ENCODE measurements at places on chromosomes 6 and 20. TPM values are rescaled to one million over a fixed set of nuclear protein-coding genes. Genes with fewer than 3 reads are reported as not detected.

The MACROD2 gene
- 1.3 TPM for polyA plus RNA-seq

The PRDM13 gene
- not detected for polyA plus RNA-seq

The BNIP5 gene
- not detected for polyA plus RNA-seq

The SLC32A1 gene
- polyA plus RNA-seq: not detected

The CENPB gene
- polyA plus RNA-seq: 47.5 TPM

The ANKRD66 gene
- not detected for polyA plus RNA-seq

The TMC2 gene
- not detected for polyA plus RNA-seq

The ARFGEF3 gene
- polyA plus RNA-seq: 0.27 TPM

The BPI gene
- polyA plus RNA-seq: 0.69 TPM

The ADTRP gene
- polyA plus RNA-seq: 1.6 TPM

DNA sequence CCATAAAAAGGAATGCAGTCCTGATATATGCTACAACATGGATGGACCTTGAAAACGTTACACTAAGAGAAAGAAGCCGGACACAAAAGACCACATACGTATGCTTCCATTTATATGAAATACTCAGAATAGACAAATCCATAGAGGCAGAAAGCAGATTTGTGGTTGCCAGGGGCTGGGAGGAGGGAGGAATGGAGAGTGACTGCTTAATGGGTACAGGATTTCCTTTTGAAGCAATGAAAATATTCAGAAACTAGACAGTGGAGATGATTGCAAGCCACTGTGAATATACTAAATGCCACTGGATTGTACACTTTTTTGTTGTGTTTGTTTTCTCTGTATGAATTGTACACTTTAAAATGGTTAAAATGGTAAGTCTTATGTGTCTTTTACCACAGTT is 29.4 kb upstream of the CDKN1A start:
- DNase-seq: no peak

DNA sequence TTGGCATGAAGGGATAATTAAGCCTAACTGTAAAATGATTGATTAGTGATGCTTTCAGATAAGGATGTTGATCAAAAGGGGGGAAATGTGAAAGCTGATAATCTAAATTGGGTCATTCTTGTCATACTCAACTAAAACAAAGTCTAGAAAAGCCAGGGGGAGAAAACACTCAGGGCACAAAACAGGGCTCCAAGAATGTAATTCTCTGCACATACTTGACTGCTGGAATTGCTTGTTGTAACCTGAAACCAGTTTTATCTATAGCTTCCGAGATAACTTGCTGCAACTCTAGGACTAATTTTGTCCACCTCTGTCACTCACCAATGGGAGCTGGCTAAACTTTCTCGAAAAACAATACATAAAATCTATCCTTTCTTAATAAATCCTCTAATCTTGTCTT is 310.3 kb downstream of the CLVS2 start:
- no peak for DNase-seq

DNA sequence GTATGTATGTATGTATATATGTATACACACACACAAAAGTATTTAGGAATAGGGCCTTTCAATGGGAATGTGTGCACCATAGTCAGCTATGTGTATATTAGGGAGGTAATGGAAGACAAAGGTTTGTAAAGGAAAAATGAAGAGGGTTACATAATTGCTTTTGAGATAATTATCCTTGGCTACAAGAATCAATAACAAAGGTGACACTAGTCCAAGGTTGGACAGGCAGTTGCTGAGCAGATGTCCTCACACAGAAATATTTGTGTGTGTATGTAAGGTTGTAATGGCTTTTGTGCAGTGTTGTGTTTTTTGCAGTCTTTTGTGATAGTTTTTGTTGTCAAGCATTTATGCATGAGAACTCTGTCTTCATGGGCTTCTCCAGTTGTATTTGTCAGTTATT is 157.9 kb upstream of the MARCKS start:
- no peak for DNase-seq

DNA sequence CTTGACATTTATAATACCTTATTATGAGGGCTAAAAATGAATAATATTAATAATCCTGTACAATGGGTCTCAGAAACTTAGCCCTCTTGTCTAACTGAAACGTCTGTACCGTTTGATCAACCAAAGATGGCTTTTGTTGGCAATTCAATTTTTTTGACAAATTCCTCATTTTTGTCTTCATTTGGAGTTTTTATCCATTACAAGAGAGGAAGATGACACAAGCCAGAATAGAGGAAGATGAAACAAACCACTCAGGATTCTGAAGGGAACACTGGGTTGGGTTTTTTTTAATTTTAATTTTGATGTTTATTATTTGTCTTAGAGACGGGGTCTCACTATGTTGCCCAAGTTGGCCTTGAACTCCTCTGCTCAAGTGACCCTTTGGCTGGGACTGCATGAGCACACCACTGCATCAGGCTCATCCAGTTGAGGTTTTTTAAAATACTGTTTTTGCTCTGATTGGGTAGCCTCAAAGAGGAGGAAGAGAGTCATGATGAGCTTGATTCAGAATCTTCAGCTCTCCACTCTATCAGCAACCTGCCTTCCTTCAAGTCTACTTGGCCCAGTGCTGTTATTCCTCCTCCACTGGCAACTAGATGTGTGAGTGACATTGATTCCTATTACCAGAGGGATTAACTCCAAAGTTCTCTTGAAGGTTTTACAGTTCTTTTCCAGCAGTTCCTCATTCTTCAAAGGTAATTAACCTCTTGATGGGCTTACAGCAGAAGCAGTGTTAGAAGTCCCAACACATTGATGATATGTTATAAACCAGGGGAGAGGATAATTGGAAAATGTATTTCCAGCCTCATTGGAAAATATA is 71.3 kb downstream of the ATXN1 start:
- DNase-seq: no peak

DNA sequence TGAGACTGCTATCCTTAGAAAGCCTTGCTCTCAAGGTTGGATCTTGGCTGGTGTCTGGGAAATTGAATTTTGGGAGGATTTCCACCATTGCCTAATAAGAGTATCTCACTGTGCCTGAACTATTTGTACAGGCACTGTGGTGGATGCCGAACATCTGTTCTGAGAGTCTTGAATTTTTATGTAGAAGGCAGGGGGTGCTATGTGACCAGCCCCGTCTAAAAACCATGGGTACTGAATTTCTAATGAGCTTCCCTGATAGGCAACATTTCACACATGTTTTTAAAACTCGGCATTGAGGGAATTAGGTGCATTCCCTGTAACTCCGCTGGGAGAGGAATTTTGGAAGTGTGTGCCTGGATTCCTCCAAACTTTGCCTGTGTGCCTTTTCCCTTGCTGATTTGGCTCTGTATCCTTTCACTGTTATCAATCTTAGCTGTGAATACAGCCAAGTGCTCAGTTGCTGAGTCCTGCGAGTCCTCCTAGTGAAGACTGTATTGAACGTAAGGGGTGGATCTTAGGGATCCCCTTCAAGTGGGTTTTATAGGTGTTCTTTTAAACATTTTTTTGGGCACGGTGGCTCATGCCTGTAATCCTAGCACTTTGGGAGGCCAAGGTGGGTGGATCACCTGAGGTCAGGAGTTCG is 27.6 kb upstream of the SCAF8 start:
- DNase-seq: no peak

DNA sequence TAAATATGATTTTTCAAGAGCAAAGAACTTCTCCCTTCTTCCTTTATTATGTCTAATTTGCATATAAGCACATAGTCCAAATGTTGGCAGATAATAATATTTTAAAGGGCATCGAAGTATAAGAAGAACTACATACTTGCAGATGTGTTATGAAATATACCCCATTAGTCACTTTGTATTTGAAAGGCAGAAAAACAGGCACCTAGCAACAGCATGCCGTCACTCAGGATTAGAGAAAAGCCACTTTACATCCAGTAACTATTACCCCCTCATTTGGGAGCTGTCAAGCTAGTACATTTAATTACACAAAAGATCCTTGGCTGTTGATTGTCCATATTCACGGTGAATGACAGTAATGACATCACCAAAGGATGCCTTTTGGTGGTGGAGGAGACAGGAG is 99.3 kb upstream of the ARMC2 start:
- DNase-seq: no peak

GRCh38 chr20:54473340-54473739 is 2.1 kb upstream of the DOK5 start:
- no peak for DNase-seq

DNA sequence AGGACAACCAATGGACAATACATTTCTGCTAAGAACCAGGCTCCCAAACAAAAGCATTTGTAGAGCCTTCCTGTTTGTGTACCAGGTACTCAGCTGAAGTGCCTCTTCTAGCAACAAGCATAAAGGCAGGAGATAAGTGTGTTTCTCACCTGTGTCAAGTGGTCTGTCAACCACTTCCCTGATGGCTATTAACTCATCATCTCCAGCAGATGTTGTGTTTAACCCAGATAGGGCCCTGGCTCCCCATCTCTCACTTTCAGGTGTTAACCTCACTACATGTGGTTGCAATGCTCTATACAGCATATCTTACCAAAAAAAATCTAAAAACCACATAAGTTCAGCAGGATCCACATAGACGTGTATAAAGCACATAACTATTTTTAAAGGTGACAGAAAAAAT is 9.6 kb upstream of the IL17A start:
- no peak for DNase-seq

- DNase-seq: no peak
These were observed 10.6 kb downstream of the TFEB start for GRCh38 chr6:41724586-41725501.

- no peak for DNase-seq
These were observed 73.5 kb downstream of the AKAP7 start for GRCh38 chr6:131208787-131209186.

GRCh38 chr6:30719356-30719755 is 796 bp upstream of the TUBB start:
- no peak for DNase-seq

DNA sequence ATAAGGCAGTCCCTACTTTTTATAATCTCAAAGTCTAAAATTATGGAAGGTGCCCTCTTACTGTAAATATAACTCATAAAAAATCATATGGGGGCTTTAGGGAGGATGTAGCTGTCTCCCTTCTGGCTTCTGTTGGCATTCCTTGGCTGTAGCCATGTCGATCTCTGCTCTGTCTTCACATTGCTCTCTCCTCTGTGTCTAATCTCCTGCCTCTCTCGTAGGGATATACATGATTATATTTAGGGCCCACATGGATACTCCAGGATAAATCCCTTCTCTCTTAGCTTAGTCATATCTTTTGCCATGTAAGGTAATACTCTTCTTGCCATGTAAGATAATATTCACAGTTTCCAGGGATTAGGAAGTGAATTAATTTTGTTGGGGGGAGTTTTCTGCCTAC is 28.6 kb downstream of the CDS2 start:
- DNase-seq: no peak

- no peak for DNase-seq
These were observed 632 bp downstream of the PCMT1 start for GRCh38 chr6:149750136-149750609.

GRCh38 chr6:157272866-157273755 is 50.2 kb downstream of the TMEM242 start:
- no peak for DNase-seq

DNA sequence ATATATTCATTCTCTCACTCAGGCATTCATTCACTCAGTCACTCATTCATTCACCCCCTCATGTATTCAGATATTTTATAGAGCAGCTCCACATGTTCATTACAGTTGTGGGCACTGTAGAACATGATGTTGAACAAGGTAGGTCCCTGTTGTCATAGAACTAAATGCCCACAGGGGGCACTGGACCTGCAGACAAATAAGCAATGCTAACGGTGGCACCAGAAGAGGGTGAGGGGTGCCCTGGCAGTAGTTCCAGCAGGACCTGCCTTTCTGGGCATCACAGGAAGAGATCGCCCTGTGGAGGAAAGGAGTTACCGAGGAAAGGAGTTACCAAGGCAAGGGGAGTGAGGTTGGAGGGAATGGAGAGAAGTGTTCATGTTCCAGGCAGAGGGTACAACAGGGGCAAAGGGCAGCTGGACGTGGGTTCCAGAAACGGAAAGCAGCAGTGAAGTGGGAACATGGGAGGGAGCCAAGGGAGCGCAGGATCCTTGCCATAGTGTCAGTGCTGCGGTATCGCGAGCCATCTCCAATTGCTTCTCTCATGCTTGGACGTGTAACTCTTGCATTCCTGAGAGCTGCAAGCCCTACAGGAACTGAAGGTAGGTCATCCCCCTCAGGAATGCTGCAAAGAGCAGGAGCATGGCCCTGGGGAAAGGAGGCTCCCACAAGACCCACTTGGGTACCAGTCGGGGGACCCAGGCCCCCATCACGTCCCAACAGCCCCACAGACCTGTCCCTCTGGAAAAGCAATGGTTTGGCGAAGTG is 128.2 kb downstream of the EDN3 start:
- DNase-seq: no peak

DNA sequence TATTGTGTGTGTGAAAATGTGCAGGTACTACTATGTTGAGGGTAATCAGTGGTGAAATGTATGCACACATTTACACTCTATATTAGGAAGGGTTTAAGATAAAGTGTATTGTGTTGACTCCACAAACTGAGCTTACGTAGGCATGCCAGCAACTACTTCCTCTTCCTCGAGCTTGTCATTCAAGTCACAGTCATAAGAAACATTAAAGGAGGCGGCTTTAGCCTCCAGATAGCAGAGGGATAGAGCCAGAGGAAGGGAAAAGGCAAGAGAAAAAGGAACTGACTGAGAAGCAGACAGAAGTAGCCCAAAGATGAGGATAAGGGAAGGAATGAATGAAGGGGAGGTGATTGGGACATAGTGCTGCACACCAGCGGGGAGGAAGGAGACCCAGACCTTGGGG is 55.2 kb downstream of the SMLR1 start:
- no peak for DNase-seq

DNA sequence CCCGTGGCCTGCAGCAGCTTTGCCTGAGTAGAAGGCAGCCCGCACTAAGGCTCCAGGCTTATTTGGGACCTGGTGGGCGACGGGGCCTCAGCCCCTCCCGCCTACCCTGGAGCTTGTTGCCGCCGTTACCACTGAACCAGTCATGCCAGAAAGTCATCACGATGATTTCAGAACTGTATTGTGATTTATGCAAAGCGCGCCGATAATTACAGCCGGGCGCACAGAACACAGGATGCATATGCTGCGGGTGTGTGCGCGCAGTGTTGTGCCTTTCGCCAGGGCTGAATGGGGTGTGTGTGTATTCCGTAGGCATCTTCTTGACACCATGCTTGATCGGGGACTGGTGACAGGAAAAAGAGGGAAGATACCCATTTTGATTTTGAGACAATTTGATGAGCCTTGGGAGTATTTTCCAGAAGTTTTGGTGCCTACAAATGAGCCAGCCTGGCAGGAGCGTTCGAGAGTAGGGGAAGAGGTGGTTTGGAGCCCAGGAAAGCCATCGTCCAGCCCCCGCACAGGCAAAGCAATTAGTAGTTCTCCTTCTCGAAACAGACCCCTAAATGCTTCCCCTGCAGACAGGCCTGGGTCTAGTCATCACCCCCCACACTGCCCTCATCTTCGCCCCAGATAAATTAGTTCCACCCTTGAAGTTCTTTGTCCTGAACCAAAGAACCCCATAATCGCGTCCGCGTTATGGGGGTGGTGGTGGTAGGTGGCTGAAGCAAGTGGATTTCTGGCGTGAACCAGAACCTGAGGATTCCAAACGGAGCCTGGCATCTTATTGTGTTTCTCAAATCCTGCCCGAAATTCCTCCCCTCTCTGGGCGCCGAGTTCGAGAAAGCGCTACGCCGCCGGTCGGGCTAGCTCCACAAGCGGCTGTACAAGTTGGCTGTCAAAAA is 1.9 kb upstream of the NR2E1 start:
- no peak for DNase-seq

- DNase-seq: no peak
These were observed 4.0 kb upstream of the ZNF217 start for GRCh38 chr20:53597521-53598120.
